Activated CD4-positive, alpha-beta T cell treated with anti-CD3 and anti-CD28 coated beads, Interleukin-2, amount 50 U/mL, for 4 hours (primary cell): ENCODE measurements at places on chromosomes 4 and X.

DNA sequence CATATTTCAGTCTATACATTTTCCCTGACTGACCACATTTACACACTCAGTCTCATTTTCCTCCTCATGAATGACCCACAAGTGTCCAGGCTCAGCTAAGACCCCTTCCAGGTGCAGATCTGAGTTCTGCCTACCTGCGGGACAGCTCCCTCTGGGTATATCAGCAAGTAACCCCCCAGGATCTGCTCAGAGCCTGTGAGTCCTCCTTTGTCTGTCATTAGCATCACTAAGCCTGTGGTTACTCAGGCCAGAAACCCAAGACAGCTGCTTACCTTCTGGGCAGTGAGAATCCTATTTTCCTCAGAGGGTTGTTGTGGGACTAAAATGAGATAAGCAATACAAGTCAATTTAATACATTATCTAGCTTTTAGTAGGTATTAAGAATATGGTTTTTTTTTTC, 487.6 kb upstream of the BOD1L1 start:
- no peak for DNase-seq

DNA sequence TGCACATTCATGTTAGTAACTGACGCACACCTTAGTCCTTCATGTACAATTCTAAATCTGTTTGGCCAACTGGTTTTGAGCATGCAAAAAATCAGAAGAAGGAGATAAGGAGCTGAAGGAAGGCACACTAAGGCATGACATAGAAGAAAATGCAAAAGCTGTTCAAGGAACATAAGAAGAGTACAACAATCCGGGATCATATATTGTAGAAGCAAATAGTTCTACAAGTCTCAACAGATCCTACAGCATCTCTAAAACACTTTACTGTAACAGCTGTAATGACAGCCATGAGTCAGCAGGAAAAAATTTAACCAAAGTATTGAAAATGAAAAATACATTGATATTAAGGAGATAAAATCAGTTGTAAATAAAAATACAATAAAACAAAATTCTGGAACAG, 57.7 kb downstream of the KLHL13 start:
- DNase-seq, result no peak

DNA sequence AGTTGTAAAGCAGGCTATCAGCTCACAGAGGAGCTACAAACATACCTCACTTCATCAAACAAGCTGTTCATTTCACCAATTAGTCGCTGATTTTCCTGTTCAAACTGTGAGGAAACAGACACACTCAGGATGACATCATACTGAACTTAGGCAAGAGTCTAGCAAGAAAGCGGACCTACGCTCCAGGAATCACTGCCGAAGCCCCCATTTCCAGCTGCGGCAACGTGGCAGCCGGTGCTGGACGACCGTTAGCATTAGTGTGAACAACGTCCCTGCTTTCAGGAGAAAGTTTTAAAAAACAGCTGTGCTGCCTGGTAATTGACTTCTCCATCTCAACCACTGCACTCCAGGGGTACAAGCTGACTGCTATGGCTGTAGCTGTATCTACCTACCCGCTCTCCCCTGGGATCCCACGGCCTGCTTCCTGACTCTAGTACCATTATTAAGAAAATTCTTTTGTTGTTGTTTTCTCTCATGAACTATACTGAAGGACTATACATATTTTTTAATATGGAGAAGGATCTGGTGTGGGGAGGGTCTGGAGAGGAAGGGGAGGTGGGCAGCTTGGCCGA, 38.3 kb downstream of the NSG1 start:
- DNase-seq, result no peak

GRCh38 chr4:7189475-7190277, 2.7 kb upstream of the SORCS2 start:
- DNase-seq, result no peak

DNA sequence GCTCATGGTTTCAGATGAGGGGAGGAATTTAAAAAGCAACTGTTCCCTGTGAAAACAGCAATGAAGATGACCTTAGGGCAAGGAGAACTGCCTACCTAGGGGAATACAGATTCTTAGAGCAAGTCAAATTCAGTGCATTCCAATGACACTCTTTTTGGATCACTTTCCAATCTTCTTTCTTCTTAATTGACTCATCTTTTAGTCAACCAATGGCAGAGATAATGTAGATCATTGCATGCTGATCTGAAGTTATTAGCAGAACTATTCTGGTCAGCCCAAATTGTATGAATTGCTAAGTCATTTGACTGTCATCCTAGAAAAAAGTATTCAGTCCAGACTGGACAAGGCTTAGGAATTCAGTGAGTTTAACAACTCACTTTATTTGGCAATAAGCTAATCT, 12.6 kb upstream of the NR3C2 start:
- DNase-seq, result no peak

DNA sequence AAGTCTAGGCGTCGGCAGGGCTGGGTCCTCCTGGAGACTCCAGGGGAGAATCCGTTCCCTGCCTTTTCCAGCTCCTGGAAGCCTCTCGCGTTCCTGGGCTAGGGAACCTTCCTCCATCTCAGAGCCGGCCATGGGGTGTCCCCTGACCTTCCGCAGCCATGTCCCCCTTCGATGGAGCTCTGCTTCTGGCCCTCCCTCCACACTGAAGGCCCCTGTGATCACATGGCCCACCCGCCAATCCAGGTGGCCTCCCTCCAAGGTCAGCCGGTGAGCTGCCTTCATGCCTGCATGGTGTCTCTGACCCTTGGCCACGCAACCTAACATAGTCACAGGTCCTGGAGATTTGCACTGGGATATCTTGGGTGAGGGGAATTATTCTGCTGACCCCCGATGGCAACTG, 69.6 kb downstream of the TRMT44 start:
- no peak for DNase-seq

- no peak for DNase-seq
Observed at GRCh38 chrX:49071877-49072711, 1.7 kb downstream of the PRAF2 start.

DNA sequence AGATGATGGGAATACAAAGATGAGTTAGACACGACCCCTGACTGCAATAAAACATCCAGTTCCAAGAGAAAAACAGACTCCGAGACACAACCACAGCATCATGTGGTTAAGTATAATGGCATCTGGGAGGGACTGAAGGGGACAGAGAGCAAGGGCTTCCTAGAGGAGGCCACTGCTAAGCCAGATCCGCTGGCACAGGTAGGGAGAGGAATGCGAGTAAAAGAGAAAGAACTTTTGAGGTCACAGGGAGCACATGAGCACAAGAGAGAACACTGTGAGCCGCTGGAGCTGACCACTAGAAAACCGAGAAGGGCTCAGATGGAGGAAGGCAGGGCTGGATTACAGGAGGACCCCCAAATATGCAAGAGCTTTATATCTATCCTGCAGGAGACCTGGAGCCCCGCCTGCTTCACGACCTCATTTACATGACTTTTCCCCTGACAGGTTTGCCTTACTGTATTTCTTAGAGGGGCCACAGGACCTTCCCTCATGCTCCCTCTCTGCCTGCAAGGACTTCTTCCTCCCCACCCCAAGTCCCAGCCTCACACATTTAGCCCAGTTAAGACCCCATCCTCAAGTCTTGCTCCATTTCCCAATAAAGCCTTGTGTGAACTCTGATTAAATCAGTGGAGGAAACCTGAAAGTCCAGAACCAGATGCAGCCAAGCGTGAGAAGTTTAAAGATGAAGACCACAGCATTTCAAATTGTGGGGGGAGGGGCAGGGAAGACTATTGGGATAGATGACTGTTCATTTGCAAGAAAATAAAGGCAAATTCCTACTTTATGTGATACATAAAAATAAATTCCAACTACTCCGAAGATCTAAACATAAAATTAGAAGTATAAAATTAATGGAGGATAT, 29.6 kb downstream of the MFAP3L start:
- DNase-seq, result no peak

GRCh38 chr4:133799717-133800315, 401.8 kb downstream of the PABPC4L start:
- no peak for DNase-seq

DNA sequence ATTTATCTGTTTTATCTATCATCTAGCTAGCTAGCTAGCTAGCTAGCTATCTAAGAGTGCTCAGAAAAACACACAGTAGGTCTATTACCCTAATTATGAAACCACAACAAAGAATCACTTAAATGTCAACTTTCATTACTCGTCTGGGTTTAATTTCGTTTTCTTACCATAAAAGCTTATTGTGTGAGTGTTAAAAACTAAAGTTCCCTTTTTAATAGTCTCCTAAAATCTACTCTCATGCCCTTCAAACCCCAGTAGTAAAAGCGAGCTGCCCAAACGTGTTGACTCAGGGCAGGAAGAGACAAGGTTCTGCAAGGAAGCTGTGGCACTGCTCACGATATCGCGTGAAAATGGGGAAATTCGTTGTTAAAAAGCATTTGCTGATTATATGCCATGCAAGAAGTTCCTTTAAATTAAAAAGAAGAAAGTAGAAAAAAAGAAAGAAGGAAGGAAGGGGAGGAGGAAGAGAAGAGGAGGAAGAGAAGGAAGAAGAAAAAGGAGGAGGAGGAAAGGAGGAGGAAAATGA, 595 bp downstream of the MBNL3 start:
- DNase-seq, result no peak

GRCh38 chr4:28232951-28233350, 1372.3 kb downstream of the STIM2 start:
- DNase-seq, result no peak
